ENCODE measurements at places on chromosomes 11 and 22. TPM values are rescaled to one million over a fixed set of nuclear protein-coding genes. Genes with fewer than 3 reads are reported as not detected.

- H3K27ac ChIP-seq: no peak overlapping the region
- H3K36me3 ChIP-seq: no peaks in the 10 kb centered on the region
- peaks cover 6% of the 10 kb centered on the region for H3K4me1 ChIP-seq
- no peak for DNase-seq
- no peaks in the 10 kb centered on the region for H3K27me3 ChIP-seq
Measured at GRCh38 chr11:14253421-14253820, 105.6 kb downstream of the RRAS2 start.

- peaks cover 30% of the 10 kb centered on the region for H3K4me1 ChIP-seq
- peak; percentile 57 for DNase-seq
- H3K36me3 ChIP-seq: no peaks in the 10 kb centered on the region
- no peaks in the 10 kb centered on the region for H3K27me3 ChIP-seq
- H3K4me3 ChIP-seq: no peak overlapping the region
- peak overlapping the region; percentile 88 for H3K27ac ChIP-seq
Measured at GRCh38 chr11:7575841-7576725, 62.3 kb downstream of the PPFIBP2 start.

The NDUFC2 gene
- total RNA-seq: 127 TPM

The NXPE2 gene
- 0.52 TPM for total RNA-seq

The TMEM86A gene
- total RNA-seq: 15.5 TPM

The C1QTNF5 gene
- total RNA-seq: 20.1 TPM

The MRGPRX3 gene
- not detected for total RNA-seq

DNA sequence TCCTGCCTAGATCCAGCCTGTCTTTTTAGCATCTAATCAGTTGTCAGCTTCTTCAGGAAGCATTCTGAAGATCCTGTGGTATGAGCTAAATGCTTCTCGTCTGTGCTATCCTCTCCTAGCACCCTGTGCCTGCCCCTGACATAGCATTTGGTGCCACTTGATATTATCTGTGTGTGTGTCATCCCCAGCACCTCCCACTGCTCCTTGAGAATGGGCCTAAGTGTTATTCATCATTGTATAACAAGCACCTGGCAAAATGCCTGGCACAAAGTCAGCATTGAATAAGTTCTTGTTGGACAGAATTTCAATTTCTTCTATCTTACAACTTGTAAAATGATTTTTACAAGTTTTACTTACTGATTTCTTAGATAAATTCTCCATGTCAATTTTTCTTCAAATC is 28.1 kb upstream of the OLFML1 start:
- H3K36me3 ChIP-seq: no peaks in the 10 kb centered on the region
- H3K27ac ChIP-seq: no peak overlapping the region
- no peaks in the 10 kb centered on the region for H3K27me3 ChIP-seq
- DNase-seq: no peak
- no peaks in the 10 kb centered on the region for H3K4me1 ChIP-seq

The CRYBB2 gene
- total RNA-seq: 0.42 TPM

The DCPS gene
- total RNA-seq: 13.5 TPM

DNA sequence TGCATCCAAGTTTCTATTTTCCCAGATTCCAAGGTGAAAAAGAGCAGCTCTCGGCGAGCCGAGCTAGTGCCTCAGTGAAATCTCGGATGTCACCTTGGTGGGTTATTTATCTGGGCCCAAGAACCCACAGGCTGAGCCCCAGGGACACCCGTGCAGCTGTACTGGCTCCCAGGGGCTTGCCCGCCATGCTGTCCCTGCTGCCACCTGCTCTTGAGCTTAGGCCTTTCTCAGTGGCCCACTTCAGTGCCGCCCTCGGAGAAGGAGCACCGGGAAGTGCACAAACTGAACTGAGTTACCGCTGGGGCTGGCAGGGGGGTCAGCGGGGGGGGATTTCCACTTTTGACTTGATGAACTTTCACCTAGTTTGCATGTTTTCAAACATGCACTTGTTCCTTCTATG is 27.9 kb downstream of the CPT1A start:
- H3K4me1 ChIP-seq: peaks cover 6% of the 10 kb centered on the region
- H3K27me3 ChIP-seq: no peaks in the 10 kb centered on the region
- no peak overlapping the region for H3K27ac ChIP-seq
- DNase-seq: no peak
- no peaks in the 10 kb centered on the region for H3K36me3 ChIP-seq
- no peak overlapping the region for H3K4me3 ChIP-seq

The TH gene
- total RNA-seq: 0.12 TPM

Data from ovary (tissue), 10 donors.